Epithelial cell of alveolus of lung (primary cell): ENCODE measurements at places on chromosomes 3 and 15. TPM values are rescaled to one million over a fixed set of nuclear protein-coding genes. Genes with fewer than 3 reads are reported as not detected.

STAB1 gene
- total RNA-seq: 0.39 and 0.80 TPM in 2 replicates

KPNA1 gene
- 27.1 and 27.2 TPM in 2 replicates for total RNA-seq

MRPS22 gene
- total RNA-seq: 52.1 and 58.7 TPM in 2 replicates

IQCH gene
- total RNA-seq: 0.08 and 1.8 TPM in 2 replicates

TUSC7 gene
- total RNA-seq: not detected in 2 replicates

EIF4A2 gene
- total RNA-seq: 195 and 294 TPM in 2 replicates
